ENCODE measurements at places on chromosomes 6 and 20. TPM values are rescaled to one million over a fixed set of nuclear protein-coding genes. Genes with fewer than 3 reads are reported as not detected.

- H3K4me3 ChIP-seq, result no peak overlapping the region
- peaks cover 14% of the 10 kb centered on the region for H3K4me1 ChIP-seq
- no peak overlapping the region for H3K27ac ChIP-seq
- no peaks in the 10 kb centered on the region for H3K27me3 ChIP-seq
- DNase-seq, result no peak
- no peaks in the 10 kb centered on the region for H3K36me3 ChIP-seq
These were observed 4.3 kb upstream of the BTN3A2 start for GRCh38 chr6:26360451-26361416.

- peak overlapping the region; percentile 84 for H3K4me3 ChIP-seq
- H3K27ac ChIP-seq, result peak overlapping the region; percentile 99
- DNase-seq, result no peak
- H3K4me1 ChIP-seq, result peaks cover 36% of the 10 kb centered on the region
These were observed 4.3 kb downstream of the SDCBP2 start for GRCh38 chr20:1324598-1325172.

- peaks cover 100% of the 10 kb centered on the region for H3K4me1 ChIP-seq
- DNase-seq, result no peak
- peak overlapping the region; percentile 68 for H3K27ac ChIP-seq
- no peaks in the 10 kb centered on the region for H3K27me3 ChIP-seq
- no peak overlapping the region for H3K4me3 ChIP-seq
These were observed 44.9 kb downstream of the TPD52L1 start for GRCh38 chr6:125198398-125198937.

The MCCD1 gene
- not detected for total RNA-seq

The NKX2-4 gene
- total RNA-seq, result not detected

GRCh38 chr6:100103194-100103593 is 109.2 kb upstream of the MCHR2 start:
- no peak for DNase-seq
- H3K4me1 ChIP-seq, result no peaks in the 10 kb centered on the region
- H3K27me3 ChIP-seq, result peaks cover 18% of the 10 kb centered on the region
- no peak overlapping the region for H3K4me3 ChIP-seq
- H3K27ac ChIP-seq, result no peak overlapping the region

DNA sequence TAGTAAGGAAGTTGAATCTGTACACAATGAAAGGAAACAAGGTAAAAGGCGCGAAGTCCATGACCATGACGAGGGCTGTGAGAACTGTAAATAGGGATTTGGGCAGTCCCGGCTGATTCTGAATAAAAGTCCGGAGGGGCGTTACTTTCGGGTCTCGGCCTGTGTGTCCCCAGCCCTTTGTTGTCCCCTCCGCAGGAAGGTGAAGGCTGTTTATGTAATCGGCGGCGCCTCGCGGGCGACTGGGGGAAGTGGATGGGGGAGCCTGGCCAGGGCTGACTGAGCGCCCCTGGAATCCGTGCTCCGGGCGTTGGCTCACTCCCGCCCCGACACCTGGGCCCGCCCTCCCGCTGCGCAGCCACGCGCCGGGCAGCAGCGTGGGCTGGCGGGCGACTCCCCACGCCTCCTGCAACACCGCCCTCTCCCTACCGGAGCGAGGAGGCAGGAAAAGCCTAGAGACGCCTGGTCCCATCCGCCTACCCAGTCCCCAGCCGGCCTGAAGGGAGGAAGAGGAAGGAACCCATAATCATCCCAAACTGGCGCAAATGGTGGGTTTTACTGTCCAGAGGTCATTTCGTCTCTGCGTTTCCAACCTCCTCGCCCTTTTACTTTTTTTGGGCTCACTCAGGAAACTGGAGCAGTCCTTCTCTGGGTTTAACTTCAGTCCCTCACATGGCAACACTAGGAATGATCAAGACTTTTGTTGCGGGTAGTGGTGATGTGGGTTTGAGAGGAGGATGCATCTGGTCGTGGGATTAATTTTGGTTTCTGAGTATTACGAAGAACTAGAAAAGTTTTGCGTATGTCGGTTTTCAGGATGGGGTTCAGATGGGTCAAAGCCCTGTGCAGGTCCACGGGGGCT is 12.1 kb downstream of the TRIM31 start:
- H3K27me3 ChIP-seq, result no peaks in the 10 kb centered on the region
- peak overlapping the region; percentile 66 for H3K4me3 ChIP-seq
- H3K4me1 ChIP-seq, result peaks cover 27% of the 10 kb centered on the region
- H3K36me3 ChIP-seq, result no peaks in the 10 kb centered on the region
- H3K27ac ChIP-seq, result peak overlapping the region; percentile 89
- no peak for DNase-seq

GRCh38 chr6:154613137-154613676 is 102.7 kb upstream of the CNKSR3 start:
- no peak for DNase-seq
- no peaks in the 10 kb centered on the region for H3K27me3 ChIP-seq
- no peaks in the 10 kb centered on the region for H3K4me1 ChIP-seq
- no peak overlapping the region for H3K27ac ChIP-seq
- no peaks in the 10 kb centered on the region for H3K36me3 ChIP-seq
- H3K4me3 ChIP-seq, result no peak overlapping the region

DNA sequence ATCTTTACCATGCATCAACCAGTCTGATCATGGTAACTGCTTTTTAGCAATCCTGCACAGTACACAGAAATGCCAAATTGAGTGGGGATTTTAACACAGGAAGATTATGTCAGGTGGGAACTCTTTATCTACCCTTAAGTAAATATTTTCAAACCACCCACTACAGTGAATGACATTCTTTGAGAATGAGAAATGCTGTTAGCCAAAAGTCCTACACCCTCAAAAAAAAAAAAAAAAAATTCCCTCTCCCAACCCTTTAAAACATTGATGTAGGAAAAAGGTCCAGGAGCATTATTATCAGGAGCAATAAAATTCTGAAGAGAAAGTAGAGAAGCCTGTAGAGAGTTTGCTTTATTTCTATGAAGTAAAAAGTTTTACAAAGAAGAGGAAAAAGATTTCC is 307.2 kb upstream of the THEMIS start:
- no peaks in the 10 kb centered on the region for H3K27me3 ChIP-seq
- H3K27ac ChIP-seq, result no peak overlapping the region
- no peaks in the 10 kb centered on the region for H3K36me3 ChIP-seq
- H3K4me1 ChIP-seq, result no peaks in the 10 kb centered on the region
- H3K4me3 ChIP-seq, result no peak overlapping the region
- DNase-seq, result no peak

- no peak overlapping the region for H3K27ac ChIP-seq
- H3K36me3 ChIP-seq, result no peaks in the 10 kb centered on the region
- H3K27me3 ChIP-seq, result no peaks in the 10 kb centered on the region
- DNase-seq, result no peak
- no peak overlapping the region for H3K4me3 ChIP-seq
These were observed 459.6 kb downstream of the UTRN start for GRCh38 chr6:144744720-144745119.

The SLC2A10 gene
- 4.1 TPM for total RNA-seq

GRCh38 chr6:30730601-30731435 is 10.7 kb downstream of the TUBB start:
- H3K27me3 ChIP-seq, result no peaks in the 10 kb centered on the region
- peak overlapping the region; percentile 32 for H3K27ac ChIP-seq
- no peak for DNase-seq

GRCh38 chr20:61090541-61090940 is 161.5 kb upstream of the CDH4 start:
- H3K27ac ChIP-seq, result no peak overlapping the region
- no peak overlapping the region for H3K4me3 ChIP-seq
- no peak for DNase-seq
- no peaks in the 10 kb centered on the region for H3K4me1 ChIP-seq
- H3K27me3 ChIP-seq, result no peaks in the 10 kb centered on the region
- H3K36me3 ChIP-seq, result no peaks in the 10 kb centered on the region

DNA sequence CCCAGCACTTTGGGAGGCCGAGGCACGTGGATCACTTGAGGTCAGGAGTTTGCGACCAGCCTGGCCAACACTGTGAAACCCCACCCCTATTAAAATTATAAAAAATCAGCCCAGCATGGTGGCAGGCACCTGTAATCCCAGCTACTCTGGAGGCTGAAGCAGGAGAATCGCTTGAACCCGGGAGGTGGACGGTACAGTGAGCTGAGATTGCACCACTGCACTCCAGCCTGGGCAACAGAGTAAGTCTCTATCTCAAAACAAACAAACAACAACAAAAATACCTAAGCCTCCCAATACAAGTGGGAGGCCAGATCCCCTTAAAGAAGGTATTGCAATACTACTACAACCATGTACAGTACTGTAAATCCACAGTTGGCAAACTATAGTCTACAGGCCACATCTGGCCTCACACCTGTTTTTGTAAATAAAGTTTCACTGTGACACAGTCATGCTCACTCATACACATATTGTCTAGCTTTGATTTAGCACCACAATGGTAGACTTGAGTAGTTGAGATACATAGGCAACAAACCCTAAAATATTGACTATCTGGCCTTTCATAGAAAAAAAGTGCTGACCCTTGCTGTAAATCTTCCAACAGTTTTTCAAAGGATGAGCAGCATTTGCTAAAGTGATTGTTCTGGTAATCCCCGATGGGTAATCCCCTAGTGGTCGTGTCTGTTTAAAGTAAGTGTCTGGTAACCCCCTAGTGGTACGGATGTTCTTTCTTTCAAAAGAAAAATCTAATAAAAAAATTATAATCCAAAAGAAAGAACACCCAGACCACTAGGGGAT is 202.0 kb downstream of the RNGTT start:
- no peaks in the 10 kb centered on the region for H3K27me3 ChIP-seq
- H3K4me1 ChIP-seq, result no peaks in the 10 kb centered on the region
- no peaks in the 10 kb centered on the region for H3K36me3 ChIP-seq
- no peak overlapping the region for H3K27ac ChIP-seq

The RBPJL gene
- total RNA-seq, result not detected

The MYT1 gene
- total RNA-seq, result not detected

DNA sequence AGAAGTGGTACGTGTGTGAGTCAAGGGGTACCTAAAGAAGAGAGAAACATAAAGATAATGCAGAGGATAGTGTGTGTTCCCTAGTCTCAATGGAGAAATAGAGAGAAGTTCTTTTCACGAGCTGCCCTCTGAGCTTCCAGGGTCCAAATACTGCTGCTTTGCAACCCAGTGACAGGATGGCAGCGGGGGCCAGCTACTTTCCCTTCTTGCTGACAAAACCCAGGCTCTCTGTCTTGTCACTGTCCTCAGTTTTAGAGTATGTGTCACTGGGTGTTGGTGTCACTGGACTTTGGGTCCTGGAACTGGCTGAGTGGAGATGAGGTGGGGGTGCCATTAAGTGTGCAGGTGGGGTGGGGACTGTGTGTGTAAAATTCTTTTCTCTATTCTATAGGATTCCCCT is 265.6 kb downstream of the CDC5L start:
- no peak overlapping the region for H3K4me3 ChIP-seq
- no peaks in the 10 kb centered on the region for H3K4me1 ChIP-seq

The OPRM1 gene
- total RNA-seq, result not detected

- no peaks in the 10 kb centered on the region for H3K27me3 ChIP-seq
- no peaks in the 10 kb centered on the region for H3K36me3 ChIP-seq
- no peak overlapping the region for H3K4me3 ChIP-seq
- no peaks in the 10 kb centered on the region for H3K4me1 ChIP-seq
- no peak for DNase-seq
These were observed 163.3 kb downstream of the QRSL1 start for GRCh38 chr6:106792536-106793236.

The ELOVL4 gene
- 18.7 TPM for total RNA-seq

The UNC5CL gene
- total RNA-seq, result 0.42 TPM

DNA sequence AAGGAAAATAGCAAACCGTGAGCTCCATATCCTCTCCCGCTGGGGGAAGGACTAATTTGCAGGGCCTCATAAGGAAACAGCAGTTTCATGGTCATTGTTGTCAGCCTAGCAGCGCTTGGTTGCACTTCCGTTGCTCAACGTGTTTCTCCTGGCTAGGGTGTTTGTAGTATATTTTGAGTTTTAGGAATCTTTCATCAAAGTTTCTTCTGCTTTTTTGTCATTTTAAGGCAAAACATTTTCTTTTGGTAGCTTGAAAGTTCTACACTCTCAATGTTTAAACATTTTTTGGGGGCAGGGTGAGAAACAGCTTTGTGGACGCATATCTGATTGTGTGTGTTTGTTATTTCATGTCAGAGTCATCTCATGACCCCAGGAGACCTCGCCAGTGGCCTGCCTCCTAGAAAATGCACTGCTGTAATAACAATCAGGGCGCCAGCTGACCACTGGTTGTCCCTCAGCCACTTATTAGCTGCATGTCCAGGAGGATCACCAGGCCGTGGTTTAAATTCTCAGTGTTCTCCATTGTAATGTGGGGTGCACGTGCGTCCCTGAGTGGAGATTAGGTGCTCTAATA is 20.6 kb downstream of the JARID2 start:
- no peak for DNase-seq
- H3K4me3 ChIP-seq, result no peak overlapping the region
- peak overlapping the region; percentile 29 for H3K27ac ChIP-seq
- H3K36me3 ChIP-seq, result no peaks in the 10 kb centered on the region
- peaks cover 6% of the 10 kb centered on the region for H3K4me1 ChIP-seq

DNA sequence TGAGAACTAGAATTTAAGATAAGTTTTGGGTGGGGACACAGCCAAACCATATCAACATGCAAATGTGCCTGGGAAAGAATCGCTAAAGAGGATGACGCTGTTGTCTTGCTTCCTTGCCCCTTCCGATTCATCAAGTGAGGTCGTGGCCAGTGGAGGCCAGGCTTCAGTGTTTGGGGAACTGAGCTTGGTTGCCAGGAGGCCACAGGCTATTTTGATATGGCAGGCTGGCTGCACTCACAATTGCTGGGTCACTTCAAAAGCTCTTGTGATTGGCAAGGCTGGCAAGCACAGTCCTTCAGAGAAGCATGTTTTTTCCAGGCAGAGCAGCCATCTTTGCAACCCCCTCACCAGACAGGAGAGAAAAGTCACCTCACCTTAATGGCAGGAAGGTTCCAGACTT is 45.8 kb downstream of the SAMD5 start:
- DNase-seq, result no peak
- no peak overlapping the region for H3K4me3 ChIP-seq
- peaks cover 5% of the 10 kb centered on the region for H3K36me3 ChIP-seq

The SFT2D1 gene
- 34.8 TPM for total RNA-seq

The MAFB gene
- 39.9 TPM for total RNA-seq

- H3K4me1 ChIP-seq, result no peaks in the 10 kb centered on the region
- H3K27ac ChIP-seq, result no peak overlapping the region
- H3K36me3 ChIP-seq, result no peaks in the 10 kb centered on the region
- DNase-seq, result no peak
These were observed 22.2 kb upstream of the POU3F2 start for GRCh38 chr6:98812220-98812619.

- H3K27ac ChIP-seq, result no peak overlapping the region
- no peak overlapping the region for H3K4me3 ChIP-seq
- H3K4me1 ChIP-seq, result peaks cover 7% of the 10 kb centered on the region
- H3K27me3 ChIP-seq, result no peaks in the 10 kb centered on the region
- peaks cover 26% of the 10 kb centered on the region for H3K36me3 ChIP-seq
These were observed 9.1 kb upstream of the CAPN11 start for GRCh38 chr6:44149369-44150012.

The NHLRC1 gene
- 1.2 TPM for total RNA-seq

DNA sequence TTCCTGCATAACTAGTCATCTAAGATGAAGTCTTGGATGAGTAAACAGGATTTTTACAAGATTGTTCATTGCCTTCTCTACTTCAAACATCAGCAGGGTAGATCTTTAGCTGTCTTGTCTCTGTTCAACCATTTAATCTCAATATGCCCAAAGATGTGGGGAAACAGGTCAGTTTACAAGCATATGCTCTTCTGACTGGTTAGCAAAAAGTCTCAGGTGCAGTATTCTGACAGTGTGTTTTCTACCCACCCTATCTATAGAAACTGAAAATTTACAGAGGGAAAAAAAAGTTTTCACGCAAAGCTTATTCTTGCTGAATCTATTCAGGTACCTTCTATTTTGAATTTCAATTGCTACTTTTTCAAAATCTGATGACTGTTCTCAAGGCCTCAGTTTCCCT is 29.0 kb downstream of the MAP3K5 start:
- H3K27ac ChIP-seq, result no peak overlapping the region
- peaks cover 77% of the 10 kb centered on the region for H3K4me1 ChIP-seq
- H3K27me3 ChIP-seq, result no peaks in the 10 kb centered on the region
- DNase-seq, result no peak
- H3K36me3 ChIP-seq, result no peaks in the 10 kb centered on the region
- H3K4me3 ChIP-seq, result no peak overlapping the region
